H7 (cell line): ENCODE measurements at places on chromosomes 16 and 17. TPM values are rescaled to one million over a fixed set of nuclear protein-coding genes. Genes with fewer than 3 reads are reported as not detected.

Gene CCL16
- total RNA-seq, result not detected in 2 replicates

Gene CEP295NL
- total RNA-seq, result 0.07 TPM in 1 of 2 replicates, not detected in the other

Gene KRTAP9-4
- total RNA-seq, result not detected in 2 replicates

Gene METRN
- total RNA-seq, result 49.6 and 64.2 TPM in 2 replicates

Gene LRRC46
- total RNA-seq, result 0.21 and 0.30 TPM in 2 replicates

Gene IL21R
- total RNA-seq, result 0.07 and 0.73 TPM in 2 replicates

Gene RNF157
- 4.2 and 5.6 TPM in 2 replicates for total RNA-seq

Gene TCAP
- 0.69 and 2.7 TPM in 2 replicates for total RNA-seq

Gene GLIS2
- 1.5 and 2.7 TPM in 2 replicates for total RNA-seq

Gene RAMP2
- 10.8 and 13.5 TPM in 2 replicates for total RNA-seq

DNA sequence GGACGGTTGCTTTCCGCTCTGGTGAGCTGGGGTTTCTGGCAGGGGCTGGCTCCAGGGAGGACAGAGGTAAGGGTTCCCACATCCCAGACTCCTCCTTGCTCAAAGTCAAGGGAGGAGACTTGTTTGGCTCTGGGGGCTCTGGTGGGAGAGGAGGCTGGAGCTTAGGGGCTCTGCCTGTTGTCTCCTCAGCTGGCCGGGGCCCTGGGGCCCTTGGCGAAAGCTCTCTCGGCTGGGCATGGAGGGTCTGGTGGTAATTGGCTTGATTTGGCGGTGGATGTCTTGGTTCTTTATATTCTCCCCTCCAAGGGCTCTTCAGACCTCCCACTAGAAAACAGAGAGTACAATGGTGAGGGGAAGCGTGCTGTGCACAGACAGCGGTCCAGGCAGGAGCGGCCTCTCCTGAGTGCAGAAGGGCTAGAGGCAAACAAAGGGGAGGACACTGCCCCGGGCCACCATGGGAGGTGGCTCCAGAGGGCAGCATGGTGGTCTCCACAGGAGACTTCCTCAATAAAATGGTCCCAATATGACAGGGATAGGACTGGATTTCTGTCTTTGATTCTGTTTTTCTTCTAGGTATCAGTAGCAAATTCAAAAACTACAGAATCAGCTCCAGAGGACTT lies 5.7 kb upstream of the SPATA32 start:
- DNase-seq, result no peak

- peak; percentile 67 for DNase-seq
Observed at GRCh38 chr17:29143894-29144293, 36.3 kb downstream of the MYO18A start.

- no peak for DNase-seq
Observed at GRCh38 chr17:29664743-29665480, 42.2 kb upstream of the CORO6 start.

DNA sequence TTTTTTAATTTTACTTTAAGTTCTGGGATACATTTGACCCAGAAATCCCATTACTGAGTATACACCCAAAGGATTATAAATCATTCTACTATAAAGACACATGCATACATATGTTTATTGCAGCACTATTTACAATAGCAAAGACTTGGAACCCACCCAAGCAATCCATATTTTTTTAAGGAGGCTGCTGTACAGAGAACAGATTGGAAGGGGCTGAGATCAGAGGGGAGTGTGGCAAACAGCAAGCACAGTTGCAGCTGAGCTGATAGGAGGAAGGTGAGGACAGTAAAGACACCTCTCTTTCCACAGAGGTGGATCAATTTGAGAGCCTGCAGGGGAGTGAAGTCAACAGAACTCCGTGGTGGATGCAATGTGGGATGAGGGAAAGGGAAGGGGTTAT lies 10.2 kb upstream of the TMEM238L start:
- DNase-seq, result no peak

GRCh38 chr16:275041-275641 lies 603 bp downstream of the RGS11 start:
- peak; percentile 92 for DNase-seq

DNA sequence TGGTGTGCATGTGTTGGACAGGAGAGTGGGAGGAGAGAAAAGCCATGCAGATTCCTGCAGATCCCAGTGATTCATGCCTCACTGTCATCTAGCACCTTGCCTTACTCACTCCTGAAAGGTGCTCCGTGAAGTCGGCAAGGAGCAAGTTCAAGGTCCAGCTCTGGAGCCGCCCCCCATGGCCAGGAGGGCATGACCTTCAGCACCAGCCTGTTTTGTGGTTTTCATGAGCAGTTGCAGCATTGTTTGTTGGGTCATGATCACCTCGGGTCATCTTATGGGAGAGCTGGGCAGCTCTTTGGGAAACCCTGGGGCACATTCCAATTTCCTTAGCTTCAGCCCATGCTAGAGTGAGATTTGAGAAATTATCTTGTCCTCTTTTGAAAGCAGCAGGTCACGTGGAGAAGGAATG lies 137.5 kb upstream of the IRX3 start:
- no peak for DNase-seq

DNA sequence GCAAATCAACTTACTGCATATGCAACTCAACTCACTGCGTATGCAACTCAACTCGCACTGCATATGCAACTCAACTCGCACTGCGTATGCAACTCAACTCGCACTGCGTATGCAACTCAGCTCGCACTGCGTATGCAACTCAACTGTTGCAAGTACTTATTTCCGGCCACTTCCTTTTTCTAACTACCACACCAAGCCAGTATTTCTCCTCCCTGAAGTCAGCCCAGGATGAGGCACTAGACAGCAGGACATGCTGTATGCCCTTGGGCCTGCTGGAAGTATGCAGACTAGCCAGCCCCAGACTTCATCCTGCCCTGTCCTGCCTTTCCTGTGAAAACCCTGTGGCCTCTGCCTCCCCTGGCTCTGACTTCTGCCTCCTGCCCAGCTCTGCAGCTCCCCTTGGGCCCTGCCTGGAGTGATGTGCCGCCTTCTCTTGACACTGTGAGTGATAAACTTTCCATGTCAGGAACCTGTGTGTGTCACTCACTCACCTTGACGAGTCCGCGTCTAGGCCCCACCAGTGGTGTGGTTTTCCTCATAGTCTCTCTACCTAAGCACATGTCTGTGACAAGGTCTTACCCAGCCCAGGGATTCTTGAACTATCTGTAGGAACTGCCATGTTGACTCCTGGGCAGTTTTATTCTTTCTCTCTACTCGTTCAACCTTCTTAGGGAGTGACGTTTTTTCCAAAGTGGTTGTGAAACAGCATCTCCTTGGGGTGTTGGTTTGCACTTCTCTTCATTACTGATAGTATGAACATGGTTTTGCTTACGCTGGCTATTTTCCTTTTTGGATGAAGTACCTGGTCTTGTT lies 16.4 kb downstream of the ZNF778 start:
- DNase-seq, result no peak

DNA sequence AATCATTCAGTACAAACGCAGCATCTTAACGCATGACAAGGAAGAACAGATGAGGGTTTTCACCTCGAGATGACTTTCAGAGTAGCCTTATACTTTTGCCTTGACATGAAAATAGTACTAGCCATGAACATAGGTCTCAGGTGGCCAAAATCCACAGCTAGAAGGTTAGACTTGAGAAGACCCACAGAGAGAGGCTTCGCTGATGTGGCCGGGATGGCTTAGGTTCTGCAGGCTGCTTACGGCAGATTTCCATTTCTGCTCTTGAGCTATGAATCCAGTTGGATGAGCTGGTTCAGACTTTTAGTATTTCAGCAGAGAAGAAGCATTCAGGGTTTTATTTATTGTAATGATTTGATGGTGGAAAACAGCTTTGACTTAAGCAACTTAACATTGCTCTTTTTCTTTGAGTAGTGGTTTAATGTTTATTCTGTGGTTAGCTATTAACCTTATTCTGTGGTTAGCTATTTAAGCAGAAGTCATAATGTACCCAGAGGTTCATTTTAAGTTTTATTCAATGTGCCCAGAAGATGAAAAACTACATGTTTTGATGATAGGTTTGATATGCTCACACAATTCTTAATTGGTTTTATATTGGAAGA lies 7.6 kb downstream of the KRT24 start:
- no peak for DNase-seq

GRCh38 chr16:85306071-85306792 lies 194.0 kb upstream of the CIBAR2 start:
- peak; percentile 68 for DNase-seq

GRCh38 chr17:68398691-68399637 lies 58.3 kb downstream of the WIPI1 start:
- peak; percentile 89 for DNase-seq

- no peak for DNase-seq
Observed at GRCh38 chr16:84761448-84762368, 58.1 kb upstream of the CRISPLD2 start.

DNA sequence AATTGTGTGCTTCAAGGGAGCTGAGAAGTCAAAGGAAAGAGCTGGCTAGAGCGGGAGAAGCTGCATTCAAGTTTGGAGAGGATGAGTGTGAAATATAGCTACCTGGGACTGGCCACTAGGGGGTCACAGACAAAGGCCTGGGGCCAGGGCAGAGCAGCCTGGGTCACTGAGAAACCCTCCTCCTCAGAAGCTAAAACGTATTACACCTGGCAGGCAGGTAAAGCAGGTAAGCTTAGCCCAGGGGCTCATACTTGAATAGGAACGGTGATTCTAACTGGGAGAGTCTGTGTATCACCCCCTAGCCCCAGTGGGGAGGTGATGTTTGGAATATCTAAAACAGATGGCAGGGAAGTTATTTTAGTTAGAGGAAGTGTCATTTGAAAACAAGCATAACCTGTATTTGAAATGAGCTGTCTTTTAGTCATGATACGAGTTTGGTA lies 6.8 kb downstream of the KRT37 start:
- DNase-seq, result peak; percentile 85

DNA sequence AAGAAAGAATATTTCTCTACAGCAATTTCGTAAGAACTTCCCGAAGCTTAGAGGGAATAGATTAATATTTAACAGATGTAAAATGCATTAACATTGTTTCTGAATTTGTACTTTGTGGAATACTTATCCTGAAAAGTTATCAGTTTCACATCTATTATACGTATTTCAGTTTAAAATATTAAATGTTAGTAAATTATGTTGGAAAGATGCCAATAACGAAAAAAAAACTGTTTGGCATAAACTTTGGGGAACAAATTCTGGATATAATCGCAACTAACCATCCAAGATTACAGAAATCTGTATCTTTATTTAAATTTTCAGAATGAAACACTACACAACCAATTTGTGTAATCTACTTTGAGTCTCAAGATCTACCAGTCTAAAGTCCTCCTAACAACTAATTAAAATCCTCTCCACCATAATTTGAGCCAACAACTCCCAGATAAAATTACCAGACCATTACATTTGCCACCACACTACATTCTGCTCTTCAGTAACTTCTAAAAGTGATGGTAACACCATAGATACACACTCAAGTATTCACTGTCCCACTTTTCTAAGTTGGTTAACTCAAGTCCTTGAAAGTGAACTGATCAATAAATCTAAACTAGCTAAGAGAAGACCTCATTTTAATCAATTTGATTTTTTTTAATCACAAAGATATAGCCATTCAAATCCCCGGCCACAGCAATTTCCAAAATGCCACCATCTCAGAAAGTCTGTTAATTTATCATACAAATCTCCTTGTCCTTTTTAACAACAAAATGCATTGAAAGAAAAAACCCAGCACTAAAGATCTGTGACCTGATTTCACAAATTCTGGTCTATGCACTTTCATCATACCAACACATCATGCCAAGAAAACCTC lies 2.0 kb downstream of the SIAH1 start:
- no peak for DNase-seq
